ENCODE measurements at places on chromosomes 16 and 17.
A peak's percentile ranks its signal among the peaks of the same experiment; 100 is the strongest.

DNA sequence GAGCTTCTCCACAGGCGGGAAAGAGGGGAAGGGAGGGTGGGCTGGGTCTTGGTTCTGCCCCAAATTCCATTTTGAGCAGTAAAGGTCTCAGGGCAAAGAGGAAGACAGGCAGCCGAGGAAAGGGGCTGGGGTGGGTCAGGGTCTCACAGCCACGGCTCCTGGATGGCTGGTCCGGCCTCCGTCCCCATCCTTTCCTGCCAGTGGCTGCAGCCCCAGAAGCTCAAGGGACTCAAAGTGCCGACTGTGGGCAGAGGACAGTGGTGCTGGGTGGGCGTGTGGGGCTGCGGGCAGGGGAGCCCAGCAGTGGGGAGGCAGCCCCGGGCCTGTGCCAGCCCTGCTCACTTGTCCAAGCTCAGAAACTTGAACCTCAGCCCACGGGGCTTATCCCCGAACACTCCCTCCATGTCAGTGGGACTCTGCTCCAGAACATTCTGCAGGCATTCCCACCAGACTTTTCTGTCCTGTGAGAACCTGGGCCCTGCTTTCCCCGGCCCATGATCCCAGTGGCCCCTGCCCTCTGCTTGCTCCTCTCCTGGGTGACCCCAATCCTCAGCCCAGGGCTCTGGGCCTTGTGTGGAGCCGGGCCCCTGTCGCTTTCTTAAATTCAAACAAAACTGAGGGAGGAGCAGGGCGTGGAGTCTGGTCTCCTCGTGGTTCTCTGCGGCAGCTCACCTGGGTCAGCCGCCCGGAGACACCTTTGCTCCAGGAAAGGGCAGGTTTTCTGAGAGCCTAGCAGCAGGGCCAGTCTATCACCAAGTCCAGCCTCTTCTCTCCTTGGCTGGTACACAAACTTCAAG is 117.8 kb upstream of the METRNL start:
- DNase-seq = no peak

GRCh38 chr17:49624896-49625295 is 49.2 kb downstream of the NXPH3 start:
- no peak for DNase-seq

GRCh38 chr17:57866319-57866718 is 16.5 kb upstream of the MRPS23 start:
- no peak for DNase-seq

GRCh38 chr16:12462426-12463280 is 341.0 kb downstream of the CPPED1 start:
- no peak for DNase-seq

GRCh38 chr16:56667581-56668571 is at the start of gene MT1G:
MT1G (minus strand) TSS chr16:56668065; CDS start chr16:56667993, 72 bp downstream.
- DNase-seq = no peak

- DNase-seq = no peak
Measured at GRCh38 chr17:82301916-82302567, 15.4 kb downstream of the CD7 start.

- peak; percentile 57 for DNase-seq
Measured at GRCh38 chr17:63478814-63479494, 2.1 kb downstream of the ACE start.

DNA sequence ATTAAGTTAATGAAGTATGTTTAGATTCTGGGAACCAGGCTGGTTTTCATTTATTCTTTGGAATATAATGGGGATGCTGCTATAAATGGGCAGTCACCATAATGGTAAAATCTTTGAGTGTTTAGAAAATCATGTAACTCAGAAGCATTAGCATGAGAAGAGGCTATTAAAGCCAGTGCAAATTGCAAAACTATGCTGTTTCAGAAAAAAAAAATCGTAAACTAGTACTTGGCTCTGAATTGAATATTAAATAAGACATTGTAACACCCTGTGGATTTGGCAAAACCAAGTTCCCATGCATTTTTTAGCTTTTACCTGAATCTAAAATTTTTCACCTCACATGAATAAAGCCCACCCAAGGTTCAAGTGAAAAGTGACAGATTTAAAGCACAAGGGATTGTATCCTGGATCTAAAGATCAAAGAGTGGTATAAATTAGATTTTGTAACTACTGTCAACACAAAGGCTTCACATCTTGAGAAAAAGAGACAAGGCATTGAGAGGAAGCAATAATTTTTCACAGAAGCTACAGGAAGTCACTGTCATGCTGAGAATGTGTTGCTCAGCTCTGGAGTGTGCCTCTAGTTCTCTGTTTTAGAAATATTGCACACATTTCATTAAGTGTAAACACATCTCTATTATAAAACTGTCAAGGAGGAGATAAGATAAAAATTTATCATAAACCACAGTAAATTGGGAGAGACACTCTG is 142.2 kb downstream of the ABCA8 start:
- no peak for DNase-seq

DNA sequence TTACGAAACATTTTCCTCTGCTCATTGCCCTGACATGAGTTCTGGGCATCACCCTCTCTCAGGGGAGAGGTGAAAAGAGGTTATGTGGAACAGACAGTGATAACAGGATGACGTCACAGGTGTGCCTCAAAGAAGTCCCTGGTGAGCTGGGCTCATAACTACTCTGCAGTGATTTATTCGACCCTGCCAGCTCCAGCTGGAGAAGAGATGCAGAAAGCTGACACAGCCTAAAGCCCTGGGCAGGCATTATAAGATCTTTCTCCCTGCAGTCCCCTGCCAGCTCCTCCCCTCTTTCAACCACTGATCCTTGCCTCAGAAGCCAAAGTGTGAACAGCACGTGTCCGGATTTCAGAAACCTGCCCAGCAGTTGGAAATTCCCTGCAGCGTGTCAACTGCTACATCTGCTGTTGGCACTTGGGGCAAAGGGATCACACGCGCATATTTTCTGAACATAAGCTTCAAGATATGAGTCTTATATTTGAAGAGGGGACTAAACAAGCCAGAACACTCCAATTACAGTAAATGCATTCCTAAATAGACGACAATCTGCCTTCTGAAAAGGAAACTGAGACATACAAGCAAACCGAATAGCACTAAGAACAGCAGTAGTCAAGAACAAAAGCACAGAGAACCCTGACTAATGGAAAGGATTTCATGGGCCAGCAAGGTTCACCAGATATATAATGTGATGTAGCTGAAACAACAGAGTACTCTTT is 80.5 kb downstream of the SMG6 start:
- DNase-seq = no peak

DNA sequence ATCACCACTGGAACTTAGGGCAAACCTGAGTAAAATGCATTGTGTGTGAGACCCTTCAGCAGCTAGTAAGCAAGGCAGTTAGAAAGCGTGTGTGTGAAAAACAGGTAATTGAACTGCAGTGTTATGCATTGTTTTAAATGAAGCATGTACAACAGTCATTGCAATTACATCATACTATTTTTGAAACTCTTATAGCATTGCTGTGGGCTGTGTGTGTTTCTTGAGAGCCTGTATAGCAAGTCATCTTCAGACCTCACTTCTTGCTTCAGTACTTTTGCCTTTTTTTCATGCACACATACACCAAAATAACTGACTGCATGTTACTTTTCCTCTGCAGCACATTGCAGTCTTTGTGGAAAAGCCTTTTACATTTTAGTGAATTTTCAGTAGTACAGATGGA is 19.2 kb downstream of the PTRH2 start:
- DNase-seq = no peak

DNA sequence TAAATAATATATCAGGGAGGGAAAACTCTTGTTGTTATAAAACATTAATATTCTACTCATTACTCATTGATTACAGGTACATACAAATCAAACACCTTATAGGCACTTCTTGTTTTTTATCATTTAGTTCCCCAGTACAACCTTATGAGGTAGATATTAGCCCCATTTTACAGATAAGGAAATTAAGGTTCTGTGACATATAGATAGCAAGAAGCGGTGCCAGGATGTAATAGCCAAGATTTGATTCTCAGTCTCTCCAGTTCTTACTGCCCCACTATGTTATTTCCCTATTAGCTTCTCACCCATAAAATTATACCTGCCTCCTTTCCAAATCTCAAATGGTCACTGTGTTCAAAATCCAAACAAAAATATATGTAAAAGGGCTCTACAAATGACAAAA is 36.9 kb downstream of the CMTM3 start:
- DNase-seq = no peak

GRCh38 chr17:2755891-2756724 is 6.7 kb upstream of the CCDC92B start:
- no peak for DNase-seq

GRCh38 chr17:7997186-7997585 is 5.2 kb upstream of the GUCY2D start:
- no peak for DNase-seq

DNA sequence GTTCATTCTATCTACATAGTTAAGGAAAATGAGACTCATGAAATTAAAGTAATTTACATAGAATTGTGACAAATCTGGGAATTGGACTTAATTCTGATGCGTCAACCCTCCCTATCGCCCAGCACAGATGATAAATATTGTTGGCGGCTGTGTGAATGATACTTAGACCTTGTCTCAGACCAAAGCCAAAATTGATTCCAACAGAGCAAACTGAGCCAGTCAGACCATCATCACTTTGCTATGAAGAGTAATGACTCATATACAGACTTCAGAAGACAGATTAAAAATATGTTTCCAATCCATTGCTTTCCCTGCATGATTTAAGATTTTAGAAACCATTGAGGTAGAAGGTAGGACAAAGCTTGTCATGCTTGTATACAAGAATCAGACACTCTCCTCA is 1156.7 kb upstream of the CDH8 start:
- no peak for DNase-seq

DNA sequence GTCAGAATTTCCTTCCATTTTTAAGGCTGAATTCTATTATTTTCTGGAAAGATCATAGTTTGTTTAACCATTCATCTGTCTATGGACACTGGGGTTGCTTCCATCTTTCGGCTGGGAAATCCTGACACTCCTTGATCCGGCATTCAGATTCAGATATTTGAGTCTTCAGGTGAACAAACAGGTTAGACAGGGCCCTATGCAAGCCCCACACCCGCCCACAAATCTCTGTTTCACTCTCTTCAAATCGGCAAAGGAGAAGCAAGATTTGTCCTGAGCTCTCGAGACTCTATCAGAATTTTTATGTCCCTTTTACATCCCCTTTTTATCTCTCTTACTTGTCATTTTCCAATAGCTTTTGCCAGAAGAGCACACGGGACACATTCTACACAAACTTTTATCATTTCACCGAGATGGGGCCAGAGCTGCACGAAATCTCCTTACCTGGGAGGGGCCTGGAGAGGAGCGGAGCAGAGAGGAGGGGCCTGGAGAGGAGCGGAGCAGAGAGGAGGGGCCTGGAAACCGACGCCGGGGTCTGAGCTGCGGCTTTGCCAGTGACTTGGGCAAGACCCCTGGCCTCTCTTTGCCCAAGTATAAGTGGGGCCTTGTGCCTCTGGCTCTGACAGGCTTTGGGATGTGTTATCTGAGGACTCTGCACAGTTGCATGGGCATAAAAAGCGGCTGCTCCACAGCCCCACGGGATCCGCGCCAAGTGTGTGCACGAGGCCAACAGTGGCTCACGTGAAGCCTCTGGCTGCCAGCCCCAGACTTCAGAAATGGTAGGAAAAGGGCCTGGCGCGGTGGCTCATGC is 54.3 kb upstream of the RBFOX3 start:
- no peak for DNase-seq

- no peak for DNase-seq
Measured at GRCh38 chr17:31695456-31696090, 163.5 kb downstream of the COPRS start.

DNA sequence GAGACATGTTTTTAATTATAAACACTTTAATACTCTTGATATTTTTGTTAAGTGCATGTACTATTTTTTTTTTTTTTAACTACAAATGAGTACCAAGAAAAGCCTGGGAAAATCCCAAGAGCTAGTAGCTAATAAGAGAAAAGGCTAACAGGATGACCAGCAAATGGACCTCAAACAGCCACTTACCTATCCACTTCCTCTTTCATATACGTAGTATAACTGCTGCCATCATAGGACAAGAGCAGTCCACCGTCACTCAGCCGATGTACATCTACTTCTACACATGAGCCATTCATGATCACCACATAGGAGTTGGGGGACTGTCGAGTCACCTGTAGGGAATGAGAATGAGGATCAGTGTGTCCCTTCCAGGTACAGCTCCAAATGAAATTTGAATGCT is 128.0 kb upstream of the C17orf78 start:
- no peak for DNase-seq

GRCh38 chr17:32275060-32276042 is 9.7 kb downstream of the RHBDL3 start:
- no peak for DNase-seq

- no peak for DNase-seq
Measured at GRCh38 chr17:74252211-74252610, 21.8 kb upstream of the DNAI2 start.

DNA sequence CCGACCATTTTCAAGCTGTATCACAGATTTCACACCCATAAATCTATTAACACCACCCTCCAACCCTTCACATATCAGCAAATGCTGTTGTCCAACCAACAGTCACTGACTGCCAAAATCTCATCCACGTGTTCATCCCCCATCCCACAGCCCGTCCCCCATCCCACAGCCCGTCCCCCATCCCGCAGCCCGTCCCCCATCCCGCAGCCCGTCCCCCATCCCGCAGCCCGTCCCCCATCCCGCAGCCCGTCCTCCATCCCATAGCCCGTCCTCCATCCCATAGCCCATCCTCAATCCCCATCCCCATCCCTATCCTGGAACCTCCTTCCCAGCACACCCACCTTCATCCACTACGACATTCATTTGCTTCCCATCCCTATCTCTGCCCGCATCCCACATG is 14.1 kb downstream of the DLG4 start:
- DNase-seq = no peak

GRCh38 chr17:15354256-15354655 is 12.9 kb upstream of the TEKT3 start:
- DNase-seq = no peak

GRCh38 chr17:64306850-64307463 is 43.9 kb upstream of the TEX2 start:
- peak; percentile 59 for DNase-seq

DNA sequence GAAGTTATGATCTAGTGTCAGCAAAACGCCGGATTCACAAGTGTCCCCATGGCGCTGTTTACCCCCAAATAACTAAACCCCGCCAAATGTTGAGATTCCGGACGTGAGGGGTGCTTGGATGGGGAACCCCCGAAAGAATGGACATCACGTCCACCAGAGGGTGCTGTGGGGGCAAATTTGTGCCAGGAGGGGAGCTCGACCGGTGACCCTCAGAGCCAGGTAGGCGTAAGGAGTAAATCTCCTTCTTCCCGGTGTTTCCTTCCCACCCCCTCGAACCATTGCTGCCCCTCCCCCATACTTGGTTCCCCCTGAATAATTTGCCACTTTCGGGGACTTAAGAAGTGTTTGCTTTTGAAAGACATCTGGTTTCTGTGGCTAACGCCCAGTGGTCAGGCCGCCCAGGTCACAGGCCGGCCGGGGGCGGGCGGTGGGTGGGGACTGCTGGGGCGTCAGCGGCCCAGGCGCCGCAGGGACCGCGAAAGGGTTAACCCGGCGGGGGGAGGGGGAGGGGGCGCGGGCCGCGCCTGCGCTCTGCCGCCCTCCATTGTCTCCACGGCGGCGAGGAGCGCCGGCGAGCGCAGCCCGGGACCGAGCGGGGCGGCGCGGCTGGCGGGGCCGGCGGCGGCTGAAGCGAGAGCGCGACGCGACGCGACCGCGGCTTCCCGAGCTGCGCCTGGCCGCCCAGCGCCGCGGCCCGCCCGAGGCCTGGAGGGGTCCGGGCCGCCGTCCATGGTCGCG is at the start of gene ZNRF1:
Gene ZNRF1 (plus strand): TSS at position 544 of the 738 bp plus-strand sequence. CDS start 648 bp downstream, outside the sequence.
- DNase-seq = peak; percentile 77

Data from neural crest cell (in vitro differentiated cells).